ENCODE measurements at places on chromosomes 7 and 10.

- DNase-seq, result no peak
Observed at GRCh38 chr10:71790749-71791440, 17.6 kb upstream of the VSIR start.

GRCh38 chr10:102785818-102786217 lies 42.1 kb downstream of the WBP1L start:
- no peak for DNase-seq

DNA sequence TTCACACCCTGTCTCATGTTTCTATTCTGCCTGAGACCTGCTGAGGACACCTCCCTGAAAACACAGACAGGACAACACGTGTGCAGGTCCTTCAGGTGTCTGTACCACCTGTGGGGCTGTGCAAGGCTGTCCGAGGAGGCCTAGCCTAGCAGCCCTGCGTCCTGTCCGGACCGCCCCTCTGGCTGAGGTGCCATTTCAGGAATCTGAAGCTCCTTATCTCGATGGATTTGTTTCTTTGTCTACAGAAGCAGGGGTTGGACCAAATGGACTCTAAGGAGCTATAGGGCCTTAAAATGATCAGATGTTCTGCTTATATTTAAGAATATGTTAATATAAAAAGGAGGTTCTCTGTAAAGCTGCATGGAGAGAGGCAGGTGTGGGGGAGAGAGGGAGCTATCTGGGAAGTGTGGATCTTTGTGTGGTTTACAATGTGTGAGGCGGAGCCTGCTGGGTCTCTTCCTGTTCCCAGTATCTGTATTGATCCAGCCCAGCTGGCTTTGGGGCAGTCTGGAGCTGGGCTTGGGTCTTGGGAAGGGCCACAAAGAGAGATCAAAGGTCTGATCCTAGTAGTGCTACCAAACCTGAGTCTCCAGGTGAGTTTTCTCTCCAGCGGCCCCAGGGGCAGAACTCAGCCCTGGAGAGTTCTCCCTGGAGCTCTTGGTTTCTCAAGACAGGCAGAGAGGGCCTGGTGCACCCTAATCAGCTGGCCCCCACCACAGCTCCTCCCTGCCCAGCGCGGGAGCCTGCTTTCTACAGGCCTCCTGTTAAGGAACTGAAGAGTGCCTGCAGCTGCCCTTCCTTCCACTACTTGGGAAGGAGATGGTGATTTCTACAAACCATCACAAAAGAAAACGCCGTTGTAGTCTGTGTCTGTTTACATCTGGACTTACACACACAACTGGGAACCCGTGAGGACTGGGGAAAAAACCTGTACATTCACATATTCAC lies 3.4 kb upstream of the MNX1 start:
- DNase-seq, result no peak

DNA sequence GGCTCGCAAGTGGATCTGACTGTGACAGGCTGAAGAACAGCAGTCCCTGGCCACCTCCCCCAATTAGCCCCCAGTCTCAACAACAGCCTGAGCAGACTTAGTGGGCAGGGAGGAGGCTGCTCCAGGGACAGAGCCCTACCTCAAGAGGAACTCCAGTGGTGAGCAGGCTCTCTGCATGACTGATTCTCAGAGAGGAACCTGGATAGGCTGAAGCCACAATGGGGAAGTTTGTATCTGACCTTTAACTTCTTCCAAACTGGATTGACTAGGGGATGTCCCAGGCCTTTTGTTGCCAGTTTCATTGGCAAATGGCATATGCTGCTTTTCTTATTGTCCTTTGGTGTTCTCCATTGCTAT lies 93.0 kb downstream of the ARHGAP22 start:
- no peak for DNase-seq

DNA sequence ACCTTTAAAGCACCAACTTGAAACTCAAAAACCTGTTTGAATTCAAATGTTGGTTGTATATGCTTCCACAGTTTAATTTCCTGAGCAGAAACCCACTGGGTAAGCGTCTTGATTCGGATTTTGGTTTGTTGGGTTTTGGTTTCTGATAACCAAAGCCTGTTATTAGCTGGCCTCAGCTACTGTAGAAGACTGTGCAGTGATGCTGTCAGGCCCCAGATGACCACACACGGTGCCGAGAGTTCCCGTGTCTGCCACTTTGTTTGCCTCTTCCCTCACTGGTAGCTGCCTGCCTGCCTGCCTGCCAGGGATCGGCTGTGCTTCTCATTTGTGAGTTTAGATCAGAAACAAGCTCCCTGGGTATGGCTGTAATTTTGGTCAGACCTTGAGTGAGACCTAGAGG lies 5.6 kb downstream of the MDH2 start:
- no peak for DNase-seq

DNA sequence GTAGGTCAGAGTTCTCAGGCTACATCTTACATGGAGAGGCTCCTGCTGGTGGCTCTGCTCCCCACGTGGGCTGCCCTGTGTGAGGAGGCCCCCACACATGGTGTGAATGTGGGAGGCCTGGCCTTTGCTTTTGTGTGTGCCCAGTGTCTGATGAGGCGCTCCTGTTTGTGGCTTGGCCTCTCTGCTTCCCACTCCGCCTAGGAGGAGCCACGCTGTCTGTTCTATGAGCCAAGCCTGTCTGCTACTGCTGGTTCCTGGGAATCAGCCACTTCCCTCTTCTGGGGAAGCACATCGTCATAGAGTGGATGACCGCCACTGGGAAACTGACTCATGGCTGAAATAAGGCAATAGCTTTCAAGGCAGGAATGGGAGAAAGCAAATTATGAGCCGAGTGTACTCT lies 87.1 kb downstream of the CYP26A1 start:
- DNase-seq, result no peak

GRCh38 chr10:94315024-94315451 lies 47.7 kb downstream of the NOC3L start:
- DNase-seq, result no peak

- DNase-seq, result no peak
Observed at GRCh38 chr7:127487381-127487780, 94.9 kb upstream of the ZNF800 start.

DNA sequence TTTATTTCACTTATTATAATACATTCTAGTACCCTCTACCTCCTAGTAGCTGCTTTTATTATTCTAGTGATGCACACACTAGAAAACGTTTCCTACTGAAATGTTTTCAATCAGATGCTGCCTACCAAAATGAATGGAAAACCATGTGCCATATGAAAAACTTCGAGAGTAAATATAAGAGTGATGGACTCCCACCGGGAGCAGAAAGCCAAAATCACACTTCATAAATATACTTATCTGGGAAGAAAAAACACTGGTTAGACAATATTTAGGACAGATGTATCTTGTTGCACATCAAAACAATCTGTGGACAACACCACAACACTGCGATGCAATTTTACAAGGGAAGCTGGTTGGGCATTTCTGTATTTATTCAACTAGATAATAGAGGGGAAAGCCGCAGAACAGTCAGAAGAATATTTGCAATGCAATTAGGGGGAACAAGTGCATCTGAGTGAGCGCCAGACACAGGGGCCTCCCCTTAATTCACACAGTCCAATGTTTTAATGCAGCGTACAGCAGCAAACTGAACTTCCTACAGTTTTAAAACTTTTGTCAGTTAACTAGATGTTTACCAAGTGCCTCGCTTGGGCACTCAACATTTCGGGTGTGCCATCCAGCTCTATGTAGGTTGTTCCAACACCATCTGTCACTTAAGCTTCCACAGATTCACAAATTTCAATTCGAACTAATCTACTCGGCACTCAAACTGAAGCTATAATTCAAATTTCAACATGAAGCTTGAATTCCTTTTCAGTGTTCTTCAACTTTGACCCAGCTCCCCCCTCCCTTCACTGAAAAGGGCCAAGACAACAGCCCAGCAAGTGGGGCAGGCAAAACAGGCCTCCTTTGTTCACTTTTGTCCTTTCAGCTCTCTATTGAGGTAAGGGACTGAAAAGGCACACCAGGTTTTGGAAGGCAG lies 7.4 kb downstream of the NRCAM start:
- no peak for DNase-seq

DNA sequence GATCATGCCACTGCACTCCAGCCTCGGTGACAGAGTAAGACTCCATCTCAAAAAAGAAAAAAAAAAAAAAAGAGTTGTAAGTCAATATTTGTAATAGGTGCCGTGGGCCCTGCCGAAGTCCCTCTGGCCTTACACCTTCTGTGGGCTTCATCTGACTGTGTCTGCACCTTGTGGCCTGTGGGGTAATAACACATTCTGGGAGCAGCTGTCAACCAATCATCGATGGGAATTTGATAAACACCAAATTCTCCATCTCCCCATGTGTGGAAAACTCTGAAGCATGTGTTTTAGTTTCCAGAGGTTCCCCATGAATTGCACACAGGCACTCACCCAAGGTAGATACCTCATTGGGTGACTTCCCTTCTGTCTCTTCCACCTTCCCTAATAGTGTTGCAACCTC lies 10.8 kb downstream of the ZNF394 start:
- peak; percentile 64 for DNase-seq

GRCh38 chr10:20839141-20839540 lies 58.0 kb downstream of the NEBL start:
- DNase-seq, result no peak

- no peak for DNase-seq
Observed at GRCh38 chr10:4359003-4359402, 467.0 kb upstream of the AKR1E2 start.

- DNase-seq, result no peak
Observed at GRCh38 chr10:48651839-48652238, 32.8 kb upstream of the WDFY4 start.

DNA sequence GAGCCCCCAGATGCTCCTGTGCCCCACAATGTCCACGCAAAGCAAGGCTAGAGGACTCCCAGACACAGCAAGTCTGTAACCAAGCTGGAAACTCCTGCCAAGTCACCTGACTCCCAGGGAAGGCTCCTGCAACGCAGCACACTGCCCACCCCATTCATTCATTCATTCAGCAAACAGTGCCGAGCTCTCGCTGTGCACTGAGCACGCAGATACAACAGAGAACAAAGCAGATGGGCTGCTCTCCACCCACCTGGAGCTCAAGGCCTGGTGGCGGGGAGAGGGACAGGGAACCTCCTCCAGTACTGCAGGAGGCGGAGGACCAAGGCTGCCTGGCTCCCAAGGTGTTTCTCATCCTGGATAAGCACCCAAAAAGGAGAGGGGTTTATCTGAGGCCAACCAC lies 8.6 kb downstream of the KCNH2 start:
- DNase-seq, result no peak

- no peak for DNase-seq
Observed at GRCh38 chr10:7261351-7261750, 149.5 kb downstream of the SFMBT2 start.

- DNase-seq, result no peak
Observed at GRCh38 chr10:74827045-74827441, 643 bp downstream of the KAT6B start.

DNA sequence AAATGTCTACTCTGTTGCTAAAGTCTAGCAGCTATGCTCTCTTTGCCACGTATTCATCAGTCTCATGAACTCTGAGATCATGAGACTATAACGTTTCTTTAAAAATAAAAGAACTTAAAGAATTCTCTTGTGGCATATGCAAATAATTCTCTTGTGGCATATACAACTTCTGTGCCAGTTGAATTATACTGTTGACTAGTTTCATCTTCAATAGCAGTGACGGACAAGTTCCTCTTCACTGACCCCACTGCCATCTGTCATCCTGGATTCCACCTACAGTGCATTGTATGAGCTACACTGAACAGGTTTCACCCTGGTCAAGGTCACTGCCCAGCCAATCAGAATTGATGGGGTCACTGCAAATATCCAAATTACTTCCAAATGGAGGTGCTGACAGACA lies 88.2 kb downstream of the CD36 start:
- DNase-seq, result no peak

DNA sequence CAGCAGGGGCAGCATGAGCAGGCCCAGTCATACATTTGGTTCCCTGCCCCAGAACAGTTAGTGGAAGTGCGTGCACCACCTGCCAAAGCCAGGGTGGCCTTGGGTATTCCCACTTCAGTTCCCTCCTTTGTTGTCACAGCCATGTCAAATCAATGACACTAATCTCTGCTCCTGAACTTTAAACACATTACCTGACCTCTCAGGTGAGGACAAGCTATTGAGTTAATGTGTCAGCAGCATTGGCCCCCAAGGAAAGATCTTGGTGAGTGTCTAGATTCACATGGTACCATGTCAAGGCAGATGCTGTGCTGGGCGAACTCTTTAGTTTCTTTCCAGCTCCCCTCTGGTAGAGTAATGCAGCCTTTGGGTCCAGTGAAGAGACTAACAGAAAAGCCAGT lies 2.1 kb downstream of the CYP3A5 start:
- DNase-seq, result no peak

GRCh38 chr7:30238721-30239441 lies 45.5 kb upstream of the ZNRF2 start:
- peak; percentile 82 for DNase-seq

DNA sequence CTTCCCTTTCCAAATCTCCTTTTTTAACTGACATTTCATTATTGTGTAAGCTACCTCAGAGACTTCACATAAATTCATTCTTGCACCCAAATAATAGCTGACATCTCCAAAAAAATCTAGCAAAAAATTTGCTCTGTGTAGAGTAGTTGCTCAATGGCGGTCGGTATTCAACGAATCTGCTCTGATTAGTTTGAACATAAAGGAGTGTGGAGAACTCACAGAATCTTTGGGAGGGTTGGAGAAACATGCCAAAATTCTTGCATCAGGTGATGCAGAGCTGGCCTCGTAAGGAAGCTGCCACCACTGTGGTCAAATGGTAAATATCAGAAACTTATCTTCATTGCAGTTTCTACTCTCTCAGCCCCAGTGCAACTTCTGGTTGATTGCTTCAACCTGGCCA lies 201.2 kb upstream of the MDFIC start:
- no peak for DNase-seq

DNA sequence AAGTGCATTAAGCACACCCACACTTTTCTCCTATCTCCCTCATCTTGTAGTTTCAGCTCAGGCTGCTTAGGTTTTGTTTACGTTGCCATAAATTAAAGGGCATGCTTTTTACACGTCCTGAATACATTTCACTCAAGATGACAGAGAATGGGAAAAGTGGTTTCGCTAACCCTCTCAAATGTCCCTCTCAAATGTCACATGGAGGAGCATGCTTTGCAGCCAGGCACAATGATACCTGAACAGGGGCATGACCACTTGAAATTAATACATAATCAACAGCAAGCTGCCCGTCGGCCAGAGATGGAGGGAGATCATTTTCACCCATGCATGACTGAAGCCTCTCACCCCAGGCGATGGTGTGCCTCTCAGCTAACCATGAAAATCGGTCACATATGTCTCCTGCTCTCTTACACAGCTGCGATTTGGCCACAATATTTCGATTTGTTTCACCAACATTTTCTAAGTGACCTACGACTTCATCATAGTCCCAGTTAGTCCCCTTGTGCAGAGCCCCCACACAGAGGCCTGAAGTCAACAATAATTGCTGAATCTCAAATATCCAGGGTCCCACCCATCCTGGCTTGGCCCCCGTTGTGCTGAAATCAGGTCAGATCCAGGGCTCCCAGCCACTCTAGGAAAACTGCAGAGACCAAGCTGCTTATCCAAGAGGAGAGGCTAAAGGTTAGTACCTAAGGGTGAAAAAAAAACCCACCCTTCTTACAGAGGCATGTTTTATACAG lies 373.9 kb upstream of the NFE2L3 start:
- DNase-seq, result no peak

GRCh38 chr10:128040096-128040495 lies 86.1 kb downstream of the MKI67 start:
- DNase-seq, result no peak
